CD14-positive monocyte (primary cell): ENCODE measurements at places on chromosomes 1 and 21. TPM values are rescaled to one million over a fixed set of nuclear protein-coding genes. Genes with fewer than 3 reads are reported as not detected.

GRCh38 chr1:29297450-29297849 lies 61.1 kb downstream of the PTPRU start:
- DNase-seq: no peak

GRCh38 chr1:57826535-57826934 lies 402.7 kb upstream of the DAB1 start:
- no peak for DNase-seq

The RGS1 gene
- polyA plus RNA-seq: 2.4 TPM

GRCh38 chr1:243718893-243719292 lies 131.2 kb downstream of the AKT3 start:
- no peak for DNase-seq

DNA sequence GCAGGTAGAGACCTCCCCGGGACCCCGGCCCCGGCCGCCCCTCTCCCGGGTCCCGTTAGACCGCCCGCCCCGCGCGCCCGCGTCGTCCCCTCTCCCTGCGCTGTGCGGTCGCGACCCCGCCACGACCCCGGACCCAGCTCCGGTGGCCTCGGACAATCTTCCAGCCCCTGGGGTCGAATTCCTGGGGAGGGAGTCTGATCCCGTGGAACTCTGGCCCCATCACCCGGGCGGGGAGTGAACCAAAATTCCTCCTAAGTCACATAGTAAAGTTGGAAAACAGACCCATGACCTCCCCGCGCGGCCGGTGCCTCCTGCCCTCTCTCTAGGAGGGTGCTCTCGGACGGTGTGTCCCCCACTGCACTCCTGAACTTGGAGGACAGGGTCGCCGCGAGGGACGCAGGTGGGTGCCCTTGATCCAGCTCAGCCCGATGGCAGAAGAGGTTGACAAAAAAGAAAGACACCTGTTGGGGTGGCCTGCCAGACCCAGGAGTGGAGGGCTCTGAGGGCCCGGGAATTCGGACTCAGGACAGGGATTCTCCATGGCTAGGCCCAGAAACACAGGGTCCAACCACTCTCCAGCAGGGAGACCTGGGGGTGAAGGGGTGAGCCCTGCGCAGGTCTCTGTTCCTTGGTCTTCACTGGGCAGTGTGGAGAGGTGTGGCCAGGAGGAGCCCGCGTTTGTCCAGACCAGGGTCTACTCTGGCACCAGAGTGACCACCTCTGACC lies 451 bp downstream of the ADAMTSL4 start:
- no peak for DNase-seq

The SH2D5 gene
- polyA plus RNA-seq: not detected in 2 replicates

The OR2AK2 gene
- not detected in 2 replicates for polyA plus RNA-seq

The C1orf167 gene
- polyA plus RNA-seq: 0.05 TPM in 1 of 2 replicates, not detected in the other

The TPTE gene
- polyA plus RNA-seq: not detected

DNA sequence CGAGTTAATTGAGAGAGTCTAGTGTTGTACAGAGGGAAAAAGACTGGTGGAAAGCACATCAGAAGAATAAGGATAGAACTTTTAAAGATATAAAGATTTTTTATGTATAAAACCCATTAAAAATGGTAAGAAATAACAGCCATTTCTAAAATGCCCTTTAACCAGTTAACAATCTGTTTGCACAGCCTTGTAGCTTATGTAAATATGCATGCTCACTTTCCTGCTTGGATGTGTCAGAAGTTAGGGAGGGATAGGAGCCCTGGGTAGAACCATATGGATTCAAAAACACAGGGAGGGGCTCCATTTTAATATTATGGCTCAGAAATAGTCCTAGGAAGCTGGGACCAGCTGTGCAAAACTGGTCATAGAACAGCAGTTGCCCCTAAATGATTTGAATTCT lies 4.5 kb upstream of the EDEM3 start:
- DNase-seq: no peak
